ENCODE measurements at places on chromosomes 2 and 18.

DNA sequence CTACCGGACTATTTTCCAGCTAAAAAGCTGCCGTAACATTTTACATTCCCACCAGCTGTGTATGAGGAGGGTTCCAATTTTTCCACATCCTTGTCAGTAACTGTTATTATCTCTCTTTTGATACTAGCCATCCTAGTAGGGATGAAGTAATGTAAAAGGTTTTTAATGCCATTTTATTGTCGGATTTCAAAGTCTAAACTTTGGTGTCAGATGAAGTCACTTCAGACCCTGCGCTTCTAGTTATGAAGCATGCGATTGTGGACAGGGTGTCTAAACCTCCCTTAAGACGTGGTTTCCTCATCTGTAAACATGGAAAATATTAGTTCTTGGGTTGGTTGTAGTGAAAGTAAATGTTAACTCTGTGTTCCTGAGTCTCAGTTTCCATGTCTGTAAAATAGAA lies 4.7 kb downstream of the DGKD start:
- no peak for DNase-seq

GRCh38 chr2:8036366-8036765 lies 645.5 kb upstream of the ID2 start:
- DNase-seq: no peak

- no peak for DNase-seq
These were observed 201.8 kb upstream of the GALNT5 start for GRCh38 chr2:157055660-157056199.

DNA sequence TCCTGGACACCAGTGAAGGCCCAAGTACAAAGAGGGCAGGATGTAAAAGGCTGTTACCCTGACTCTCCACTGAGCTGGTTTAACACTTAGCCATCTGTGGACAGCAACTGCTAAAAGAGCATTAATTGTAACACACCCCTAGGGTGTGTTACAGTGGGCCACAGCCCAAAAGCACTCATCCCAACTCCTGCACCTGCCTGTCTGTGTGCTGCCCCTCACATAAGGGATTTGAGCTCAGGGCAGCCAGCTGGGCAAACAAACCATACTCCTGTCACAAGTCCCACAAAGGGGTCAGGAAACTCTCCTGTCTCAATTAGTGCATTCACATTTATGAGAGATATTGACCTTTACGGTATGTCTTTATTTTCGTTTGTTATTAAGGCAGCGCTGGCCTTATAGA lies 833.1 kb upstream of the NXPH2 start:
- DNase-seq: no peak
